Mesothelial cell of epicardium (in vitro differentiated cells): ENCODE measurements at places on chromosomes 11 and 22. TPM values are rescaled to one million over a fixed set of nuclear protein-coding genes. Genes with fewer than 3 reads are reported as not detected.

GRCh38 chr11:13114566-13115379, 105.7 kb downstream of the RASSF10 start:
- no peaks in the 10 kb centered on the region for H3K36me3 ChIP-seq
- no peaks in the 10 kb centered on the region for H3K27me3 ChIP-seq
- H3K4me3 ChIP-seq = no peak overlapping the region
- no peak for DNase-seq
- H3K27ac ChIP-seq = no peak overlapping the region
- H3K4me1 ChIP-seq = peaks cover 10% of the 10 kb centered on the region

Gene TPST2
- total RNA-seq = 17.2 to 19.4 TPM (median 18.5 TPM) in 3 replicates

Gene DRG1
- total RNA-seq = 57.8 to 62.9 TPM (median 59.1 TPM) in 3 replicates

DNA sequence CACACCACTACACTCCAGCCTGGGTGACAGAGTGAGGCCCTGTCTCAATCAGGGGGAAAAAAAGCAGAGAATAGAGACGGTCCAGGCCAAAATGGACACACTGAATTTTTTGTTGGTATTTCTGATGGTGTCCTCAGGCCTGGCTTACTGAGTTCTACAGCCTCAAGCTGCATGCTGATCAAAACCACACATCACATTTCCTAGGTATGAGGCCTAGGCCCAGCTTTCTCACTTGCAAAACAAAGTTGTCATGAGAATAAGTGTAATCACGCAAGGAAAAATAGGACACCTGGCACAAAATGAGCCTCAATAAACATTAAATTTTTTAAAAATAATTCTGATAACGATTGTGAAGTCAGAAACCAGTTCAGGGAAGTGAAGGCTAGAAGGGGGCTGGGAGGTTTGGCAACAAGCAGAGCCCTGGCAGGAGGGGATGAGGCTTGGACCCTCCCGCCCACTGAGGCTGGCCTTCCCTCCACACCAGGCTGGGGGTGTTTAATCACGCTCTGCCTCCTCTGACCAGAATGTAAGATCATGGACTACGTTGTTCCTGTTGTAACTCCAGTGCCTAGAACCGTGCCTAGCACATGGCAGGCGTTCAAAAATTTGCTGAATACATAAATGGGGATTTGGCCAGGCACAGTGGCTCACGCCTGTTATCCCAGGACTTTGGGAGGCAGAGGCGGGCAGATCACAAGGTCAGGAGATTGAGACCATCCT, 18.1 kb downstream of the PACSIN2 start:
- H3K4me1 ChIP-seq = peaks cover 43% of the 10 kb centered on the region
- no peak for DNase-seq
- H3K4me3 ChIP-seq = no peak overlapping the region
- peak overlapping the region; percentile 81 for H3K27ac ChIP-seq
- H3K36me3 ChIP-seq = peaks cover 7% of the 10 kb centered on the region

Gene OR51B2
- total RNA-seq = 0.41 to 0.56 TPM in 2 of 3 replicates, not detected in the other

DNA sequence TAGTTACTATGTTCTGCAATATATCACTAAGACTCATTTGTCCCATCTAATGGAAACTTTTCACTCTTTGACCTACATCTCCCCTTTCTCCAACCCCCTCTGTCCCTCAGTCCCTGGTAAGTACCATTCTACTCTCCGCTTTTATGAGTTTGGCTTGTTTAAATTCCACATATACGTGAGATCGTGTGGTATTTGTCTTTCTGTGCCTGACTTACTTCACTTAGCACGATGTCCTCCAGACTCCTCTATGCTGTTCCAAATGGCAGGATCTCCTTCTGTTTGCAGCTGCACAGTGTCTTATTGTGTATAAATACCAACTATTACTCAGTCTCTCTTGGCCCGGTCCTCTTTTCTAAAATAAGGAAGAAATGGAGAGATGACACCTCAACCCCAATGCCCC, 205.4 kb upstream of the NTM start:
- H3K4me3 ChIP-seq = no peak overlapping the region
- H3K27me3 ChIP-seq = peaks cover 21% of the 10 kb centered on the region
- no peak overlapping the region for H3K27ac ChIP-seq
- H3K4me1 ChIP-seq = no peaks in the 10 kb centered on the region

DNA sequence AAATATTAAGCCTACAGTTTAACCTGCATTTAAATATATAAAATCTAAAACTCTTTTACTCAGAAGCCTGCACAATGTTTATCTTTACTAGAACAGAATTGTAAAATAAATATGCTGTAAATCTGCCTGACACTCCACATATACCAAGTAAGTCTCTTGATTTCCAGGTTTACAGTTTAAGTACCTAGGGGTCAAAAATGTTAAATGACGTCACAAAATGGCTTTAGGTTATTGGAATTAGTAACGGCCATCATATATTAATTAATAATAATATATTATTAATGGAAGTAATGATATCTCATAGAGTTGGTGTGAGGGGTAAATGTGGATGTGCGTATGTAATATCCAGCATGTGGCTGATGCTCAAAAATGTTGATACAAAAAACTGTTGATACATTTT, 114.8 kb upstream of the ANO5 start:
- H3K4me3 ChIP-seq = no peak overlapping the region
- H3K27me3 ChIP-seq = no peaks in the 10 kb centered on the region
- H3K27ac ChIP-seq = no peak overlapping the region
- H3K36me3 ChIP-seq = no peaks in the 10 kb centered on the region

- no peak for DNase-seq
- H3K27ac ChIP-seq = no peak overlapping the region
- H3K36me3 ChIP-seq = no peaks in the 10 kb centered on the region
- peaks cover 19% of the 10 kb centered on the region for H3K4me1 ChIP-seq
Observed at GRCh38 chr11:69924308-69925161, 105.3 kb upstream of the FGF3 start.

Gene OR5M11
- not detected in 3 replicates for total RNA-seq

DNA sequence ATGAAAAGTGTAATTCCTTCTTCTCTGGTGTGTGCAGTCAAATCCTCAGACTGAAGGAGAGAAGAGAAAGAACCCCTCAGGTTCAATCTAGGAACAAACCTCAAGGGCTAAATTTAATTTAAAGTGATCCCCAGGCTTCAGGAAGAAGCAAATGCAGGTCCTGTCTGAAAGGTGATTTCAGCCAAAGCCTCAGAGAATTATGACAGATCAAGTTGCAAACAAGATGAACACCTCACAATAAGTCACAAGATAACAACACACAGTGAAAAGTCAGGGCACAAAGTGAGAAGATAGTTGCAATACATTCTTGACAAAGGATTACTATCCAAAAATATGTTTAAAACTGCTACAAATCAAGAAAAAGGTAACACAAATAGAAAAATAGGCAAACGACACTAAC, 11.8 kb downstream of the ZP1 start:
- H3K27ac ChIP-seq = no peak overlapping the region
- peaks cover 11% of the 10 kb centered on the region for H3K36me3 ChIP-seq
- no peak for DNase-seq
- H3K27me3 ChIP-seq = no peaks in the 10 kb centered on the region
